Hypothalamus (tissue), 51 donors: ENCODE measurements at places on chromosomes 6 and 20.

DNA sequence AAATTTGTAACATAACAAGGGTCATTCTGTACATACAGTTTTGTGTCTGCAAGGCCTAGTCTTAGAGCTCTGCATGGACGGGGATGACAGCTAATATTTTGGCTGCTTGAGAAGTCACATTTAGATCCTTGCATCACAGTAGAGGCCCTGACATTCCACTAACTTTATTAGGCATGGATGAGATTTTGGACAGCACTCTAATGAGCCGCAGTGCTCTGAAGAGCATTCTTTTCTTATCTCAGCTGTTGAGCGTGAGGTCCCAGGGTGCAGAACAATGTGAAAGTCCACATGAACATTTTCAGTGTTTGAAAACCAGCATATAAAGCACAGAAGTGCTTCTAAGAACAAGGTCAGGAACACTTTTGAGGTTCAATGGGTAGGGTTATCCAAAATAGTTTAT lies 58.9 kb downstream of the IPCEF1 start:
- no peak for DNase-seq

GRCh38 chr6:31651602-31652191 lies 764 bp downstream of the BAG6 start:
- DNase-seq, result no peak

DNA sequence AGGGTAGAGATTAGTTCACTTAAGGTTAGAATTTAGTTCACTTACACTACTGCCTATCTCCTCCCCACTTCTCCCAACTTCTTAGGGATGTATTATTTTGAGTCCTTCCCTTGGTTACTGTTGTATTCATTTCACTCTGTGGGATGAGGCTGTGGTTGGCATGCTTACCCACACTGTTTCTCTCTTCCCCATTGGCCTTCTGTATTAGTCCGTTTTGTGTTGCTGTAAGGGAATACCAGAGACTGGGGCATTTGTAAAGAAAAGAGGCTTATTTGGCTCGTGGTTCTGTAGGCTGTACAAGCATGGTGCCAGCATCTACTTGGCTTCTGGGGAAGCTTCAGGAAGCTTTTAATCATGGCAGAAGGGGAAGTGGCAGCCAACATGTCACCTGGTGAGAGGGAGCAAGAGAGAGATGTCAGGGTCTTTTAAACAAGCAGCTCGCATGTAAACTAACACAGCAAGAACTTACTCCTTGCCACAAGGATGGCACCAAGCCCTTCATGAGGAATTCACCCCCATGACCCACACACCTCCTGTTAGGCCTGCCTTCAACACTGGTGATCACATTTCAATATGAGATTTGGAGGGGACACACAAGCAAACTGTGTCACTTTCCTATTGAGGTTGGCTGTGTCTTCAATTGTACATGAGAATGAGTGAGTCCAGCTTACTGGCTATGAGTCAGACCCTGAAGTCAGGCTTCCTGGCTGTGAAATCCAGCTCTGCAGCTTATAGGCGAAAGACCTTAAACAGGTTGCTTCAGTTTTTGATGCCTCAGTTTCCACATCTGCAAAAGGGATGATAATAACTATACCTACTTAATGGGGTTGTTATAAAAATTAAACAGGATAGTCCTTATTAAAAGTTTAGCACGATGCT lies 53.3 kb downstream of the SYNDIG1 start:
- no peak for DNase-seq

GRCh38 chr20:59782986-59783640 lies 150.3 kb downstream of the SYCP2 start:
- peak; percentile 42 for DNase-seq

GRCh38 chr20:21262812-21263211 lies 40.3 kb upstream of the XRN2 start:
- no peak for DNase-seq
